CD4-positive, alpha-beta memory T cell (primary cell): ENCODE measurements at places on chromosomes 1 and 21.

- DNase-seq: no peak
These were observed 18.1 kb downstream of the CITED4 start for GRCh38 chr1:40844079-40844478.

DNA sequence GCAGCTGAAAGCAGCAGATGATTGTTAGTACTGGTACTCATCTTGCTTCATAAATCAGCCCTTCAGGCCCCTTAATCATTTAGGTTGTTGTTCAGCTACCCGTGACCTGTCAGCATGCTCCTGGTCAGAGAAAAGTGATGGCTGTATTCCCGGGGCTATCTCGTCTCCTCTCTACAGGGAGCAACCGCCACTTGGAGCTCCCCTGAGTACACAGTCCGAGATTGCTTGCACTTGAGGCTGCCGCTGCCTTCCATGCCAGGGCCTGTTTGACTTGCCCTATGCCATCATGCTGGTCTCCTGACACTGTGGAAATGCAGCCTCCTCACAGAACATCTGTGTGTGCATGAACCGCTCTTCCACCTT, 97.5 kb downstream of the SPATA46 start:
- DNase-seq: no peak

DNA sequence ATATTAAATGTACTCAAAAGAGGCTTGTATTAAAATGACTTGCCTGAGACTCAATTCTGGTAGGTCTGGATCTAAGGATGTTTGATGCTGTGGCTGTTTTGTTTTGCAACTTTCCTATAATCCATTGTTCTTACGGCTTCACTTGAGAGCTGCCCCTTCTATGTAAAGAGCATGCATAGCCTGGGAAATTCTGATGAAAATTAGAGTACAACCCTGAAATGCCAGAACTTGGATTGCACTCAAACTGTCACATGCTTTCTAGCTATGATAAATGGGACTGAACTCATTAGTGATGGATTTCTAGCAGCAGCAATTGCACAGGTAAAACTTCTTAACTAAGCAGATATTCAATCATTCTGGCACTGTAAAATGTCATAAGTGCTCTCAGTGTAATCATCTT, 67.9 kb downstream of the OLFM3 start:
- DNase-seq: no peak

- DNase-seq: no peak
These were observed 85.8 kb downstream of the GLIS1 start for GRCh38 chr1:53653200-53653575.

- DNase-seq: no peak
These were observed 286.7 kb downstream of the HLX start for GRCh38 chr1:221165839-221166500.

- DNase-seq: no peak
These were observed 178.8 kb downstream of the NR5A2 start for GRCh38 chr1:200206340-200206739.

DNA sequence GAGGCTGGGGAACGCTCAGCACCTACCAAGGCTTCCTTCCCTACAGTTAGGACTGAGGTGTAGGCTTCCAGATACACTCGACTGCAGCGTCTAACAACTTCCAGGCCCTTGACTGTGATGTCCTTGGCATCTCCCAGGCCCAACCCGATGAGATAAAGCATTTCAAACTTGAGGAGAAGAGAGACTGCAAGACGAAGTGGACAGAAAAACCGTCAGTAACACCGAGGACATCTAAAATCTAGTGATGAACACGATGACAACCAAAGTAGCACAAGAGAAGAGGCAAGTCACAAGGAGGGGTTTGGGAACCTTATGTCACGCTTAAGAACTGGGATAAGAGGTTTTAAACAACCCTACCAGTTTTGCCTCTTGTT, 314 bp downstream of the DPH5 start:
- DNase-seq: no peak
